ENCODE measurements at places on chromosomes 3 and 15.

- H3K4me1 ChIP-seq: no peaks in the 10 kb centered on the region
- no peaks in the 10 kb centered on the region for H3K36me3 ChIP-seq
- H3K27ac ChIP-seq: no peak overlapping the region
- H3K27me3 ChIP-seq: no peaks in the 10 kb centered on the region
- H3K4me3 ChIP-seq: no peak overlapping the region
- DNase-seq: no peak
These were observed 953.8 kb upstream of the GBE1 start for GRCh38 chr3:82715091-82715856.

DNA sequence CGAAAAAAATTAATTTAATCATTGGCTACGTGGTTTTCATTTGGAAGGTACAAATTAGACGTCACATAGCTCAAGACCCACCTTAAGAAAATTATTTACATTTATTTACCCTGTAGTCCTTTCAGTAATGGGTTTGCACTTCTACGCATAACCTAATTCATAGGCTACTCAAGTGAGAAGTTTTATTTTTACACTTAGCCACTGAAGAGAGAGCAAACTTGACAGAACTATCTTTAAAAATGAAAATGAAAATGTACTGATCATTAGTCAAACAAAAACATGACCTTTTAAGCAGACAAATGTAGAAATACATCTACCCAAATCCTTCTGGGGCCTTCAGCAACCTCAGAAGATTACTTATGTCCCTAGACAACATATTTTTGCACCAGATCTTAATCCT lies 269.4 kb upstream of the TTC14 start:
- H3K36me3 ChIP-seq: no peaks in the 10 kb centered on the region
- no peaks in the 10 kb centered on the region for H3K27me3 ChIP-seq

DNA sequence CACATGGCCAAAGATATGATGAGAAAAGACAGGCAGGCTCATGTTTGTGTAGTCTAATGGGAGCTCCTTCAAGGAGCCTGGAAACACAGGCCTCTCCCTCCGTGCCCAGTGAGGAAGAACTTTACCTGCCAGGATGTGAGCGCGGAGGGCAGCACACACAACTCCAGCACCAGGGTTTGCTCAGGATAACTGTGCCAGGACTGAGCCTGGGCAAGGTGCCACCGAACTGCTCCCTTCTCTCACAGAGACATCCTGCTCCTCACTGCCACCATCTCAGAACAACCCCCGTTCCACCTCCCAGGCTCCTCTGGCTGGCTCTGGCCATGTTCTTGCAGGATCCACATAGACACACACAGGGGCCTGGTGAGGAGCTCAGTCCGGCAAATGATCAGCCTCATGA lies 87.4 kb downstream of the NUP210 start:
- H3K36me3 ChIP-seq: peaks cover 48% of the 10 kb centered on the region
- no peaks in the 10 kb centered on the region for H3K27me3 ChIP-seq
- no peak overlapping the region for H3K27ac ChIP-seq
- H3K4me1 ChIP-seq: no peaks in the 10 kb centered on the region

GRCh38 chr3:25532431-25533162 lies 104.5 kb downstream of the RARB start:
- DNase-seq: no peak
- no peaks in the 10 kb centered on the region for H3K27me3 ChIP-seq
- H3K27ac ChIP-seq: no peak overlapping the region
- H3K36me3 ChIP-seq: no peaks in the 10 kb centered on the region
- no peak overlapping the region for H3K4me3 ChIP-seq

DNA sequence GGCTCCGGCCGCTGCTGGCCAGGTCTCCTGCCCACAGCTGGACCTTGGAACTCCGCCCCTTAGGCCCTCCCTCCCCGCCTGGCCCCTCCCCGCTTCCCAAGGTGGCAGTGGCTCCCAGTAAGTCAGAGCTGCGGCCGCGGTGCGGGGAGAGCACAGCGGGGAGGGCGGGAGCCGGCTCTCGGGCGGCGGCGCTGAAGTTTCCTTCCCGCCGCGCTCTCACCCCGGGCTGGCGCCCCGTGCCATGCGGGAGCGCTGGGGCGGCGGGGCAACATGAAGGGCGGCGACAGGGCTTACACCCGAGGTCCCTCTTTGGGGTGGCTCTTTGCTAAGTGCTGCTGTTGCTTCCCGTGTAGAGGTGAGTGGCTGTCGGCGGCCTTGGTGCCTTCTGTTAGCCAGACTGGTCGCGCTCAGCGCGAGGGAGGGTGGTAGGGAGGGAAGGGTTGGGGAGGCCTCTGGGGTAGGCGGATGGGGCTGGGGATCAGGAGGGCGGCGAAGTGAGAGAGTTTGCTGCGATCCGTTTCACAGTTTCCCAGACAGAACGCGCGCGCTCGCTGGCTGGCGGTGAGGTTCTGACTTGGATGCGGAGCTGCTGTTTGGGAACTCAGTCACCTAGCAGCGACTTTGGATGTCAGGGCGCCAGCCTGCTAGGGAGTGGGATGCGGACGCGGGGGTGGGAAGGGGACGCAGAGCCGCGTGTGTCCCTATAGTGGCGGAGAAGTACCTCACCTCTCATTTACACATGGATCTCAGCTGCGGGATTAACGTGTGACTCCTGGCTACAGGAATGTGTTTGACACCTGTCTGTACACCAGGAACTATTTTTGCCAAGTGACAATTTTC lies 145.5 kb upstream of the UMPS start:
- H3K4me3 ChIP-seq: peak overlapping the region; percentile 50
- H3K27me3 ChIP-seq: peaks cover 42% of the 10 kb centered on the region
- peak; percentile 71 for DNase-seq
- H3K27ac ChIP-seq: no peak overlapping the region
- H3K4me1 ChIP-seq: peaks cover 26% of the 10 kb centered on the region
- H3K36me3 ChIP-seq: no peaks in the 10 kb centered on the region

Data from neuronal stem cell (in vitro differentiated cells).